ENCODE measurements at places on chromosomes 4 and X. TPM values are rescaled to one million over a fixed set of nuclear protein-coding genes. Genes with fewer than 3 reads are reported as not detected.
A peak's percentile ranks its signal among the peaks of the same experiment; 100 is the strongest.

The NAP1L2 gene
- total RNA-seq, result 6.0 TPM

DNA sequence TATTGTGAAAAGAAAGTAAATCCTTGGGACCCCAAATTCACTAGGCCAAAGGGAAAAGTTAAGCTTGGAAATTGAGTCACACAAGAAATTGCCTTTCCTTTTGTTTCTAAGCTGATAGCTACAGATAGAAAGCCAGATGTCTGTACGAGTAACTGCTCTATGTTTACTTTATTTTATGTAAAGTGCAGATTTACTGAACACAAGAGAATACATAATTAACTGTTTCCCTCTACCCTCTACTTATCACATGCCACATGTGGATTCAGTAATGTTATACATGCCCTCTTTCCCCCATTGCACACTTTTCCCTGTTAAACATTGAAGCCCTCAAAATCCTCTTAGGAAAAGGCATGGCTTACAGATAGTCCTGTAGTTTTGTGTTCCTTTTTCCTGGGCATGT is 16.5 kb upstream of the TDO2 start:
- no peak for DNase-seq
- no peak overlapping the region for H3K4me3 ChIP-seq
- no peaks in the 10 kb centered on the region for H3K4me1 ChIP-seq
- H3K27me3 ChIP-seq, result no peaks in the 10 kb centered on the region
- no peak overlapping the region for H3K27ac ChIP-seq

The CT47B1 gene
- not detected for total RNA-seq

DNA sequence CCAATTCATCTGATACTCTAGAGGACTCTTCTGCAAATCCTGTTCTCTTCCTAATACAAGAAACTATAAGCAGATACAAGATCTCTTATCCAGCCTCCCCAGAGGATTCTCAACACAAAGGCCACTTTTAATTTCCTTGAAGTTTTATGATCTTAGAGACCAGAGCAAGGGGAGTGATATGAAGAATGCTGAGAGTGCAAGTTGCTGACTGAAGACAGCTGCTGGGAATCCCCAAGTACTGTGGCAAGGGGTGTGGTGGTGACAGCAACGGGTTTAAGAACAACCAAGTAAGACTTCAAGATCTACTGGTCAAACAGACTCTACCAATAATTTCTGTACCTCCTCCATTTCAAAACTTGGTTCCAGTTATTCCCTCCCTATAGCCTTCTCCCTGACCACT is 7.0 kb downstream of the AMMECR1 start:
- H3K27me3 ChIP-seq, result no peaks in the 10 kb centered on the region
- DNase-seq, result no peak
- H3K4me1 ChIP-seq, result peaks cover 14% of the 10 kb centered on the region
- no peak overlapping the region for H3K27ac ChIP-seq

The DCHS2 gene
- not detected for total RNA-seq

- H3K36me3 ChIP-seq, result no peaks in the 10 kb centered on the region
- peak within 1 kb of the TSS; percentile 92 for H3K27ac ChIP-seq
- H3K4me1 ChIP-seq, result peaks cover 41% of the 10 kb centered on the region
- DNase-seq, result peak; percentile 92
- H3K27me3 ChIP-seq, result no peaks in the 10 kb centered on the region
- peak within 1 kb of the TSS; percentile 67 for H3K4me3 ChIP-seq
These were observed at the start of gene RBBP7 for GRCh38 chrX:16870095-16870861. RBBP7 (minus strand) TSS chrX:16870362; CDS start chrX:16870053, 309 bp downstream.

GRCh38 chr4:67891645-67892044 is 7.8 kb upstream of the TMPRSS11D start:
- no peak for DNase-seq
- H3K4me1 ChIP-seq, result no peaks in the 10 kb centered on the region
- no peaks in the 10 kb centered on the region for H3K27me3 ChIP-seq
- no peaks in the 10 kb centered on the region for H3K36me3 ChIP-seq
- H3K27ac ChIP-seq, result no peak overlapping the region

The MMAA gene
- 9.0 TPM for total RNA-seq

- H3K4me3 ChIP-seq, result no peak overlapping the region
- DNase-seq, result no peak
- H3K36me3 ChIP-seq, result no peaks in the 10 kb centered on the region
- H3K27me3 ChIP-seq, result no peaks in the 10 kb centered on the region
- no peak overlapping the region for H3K27ac ChIP-seq
These were observed 70.8 kb downstream of the PTPN13 start for GRCh38 chr4:86664959-86665358.

The NDUFA1 gene
- 524 TPM for total RNA-seq

GRCh38 chr4:25861951-25862410 is 807 bp downstream of the SEL1L3 start:
- peak; percentile 20 for DNase-seq
- peak overlapping the region; percentile 61 for H3K27ac ChIP-seq
- H3K27me3 ChIP-seq, result no peaks in the 10 kb centered on the region
- peak overlapping the region; percentile 96 for H3K4me3 ChIP-seq

DNA sequence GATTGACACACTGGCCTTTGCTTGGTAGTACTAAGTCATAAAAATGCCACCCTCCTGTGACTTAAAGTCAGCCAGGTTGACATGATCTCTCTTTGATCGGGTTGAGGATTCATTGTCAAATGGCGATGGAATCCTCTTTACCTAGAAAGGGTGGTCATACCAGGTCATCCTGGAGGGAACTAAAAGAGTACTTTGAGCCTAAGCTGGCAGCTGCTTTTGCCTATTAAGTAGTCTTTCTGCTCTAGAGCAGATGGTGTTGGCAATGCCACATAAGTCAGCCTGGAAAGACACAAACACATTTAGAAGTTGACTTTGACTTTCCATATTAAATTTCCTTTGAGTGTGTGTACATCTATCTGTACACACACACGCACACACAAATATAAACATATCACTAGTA is 39.2 kb upstream of the C4orf54 start:
- no peak overlapping the region for H3K27ac ChIP-seq
- no peaks in the 10 kb centered on the region for H3K36me3 ChIP-seq
- DNase-seq, result no peak
- H3K4me1 ChIP-seq, result no peaks in the 10 kb centered on the region
- H3K27me3 ChIP-seq, result no peaks in the 10 kb centered on the region
- H3K4me3 ChIP-seq, result no peak overlapping the region

- no peak for DNase-seq
- H3K4me1 ChIP-seq, result no peaks in the 10 kb centered on the region
- H3K27ac ChIP-seq, result no peak overlapping the region
- no peaks in the 10 kb centered on the region for H3K36me3 ChIP-seq
- H3K4me3 ChIP-seq, result no peak overlapping the region
These were observed 180.7 kb upstream of the GK2 start for GRCh38 chr4:79588679-79589078.

The FAAH2 gene
- 0.47 TPM for total RNA-seq

The LIN54 gene
- total RNA-seq, result 9.1 TPM

The TIGD4 gene
- 0.15 TPM for total RNA-seq

DNA sequence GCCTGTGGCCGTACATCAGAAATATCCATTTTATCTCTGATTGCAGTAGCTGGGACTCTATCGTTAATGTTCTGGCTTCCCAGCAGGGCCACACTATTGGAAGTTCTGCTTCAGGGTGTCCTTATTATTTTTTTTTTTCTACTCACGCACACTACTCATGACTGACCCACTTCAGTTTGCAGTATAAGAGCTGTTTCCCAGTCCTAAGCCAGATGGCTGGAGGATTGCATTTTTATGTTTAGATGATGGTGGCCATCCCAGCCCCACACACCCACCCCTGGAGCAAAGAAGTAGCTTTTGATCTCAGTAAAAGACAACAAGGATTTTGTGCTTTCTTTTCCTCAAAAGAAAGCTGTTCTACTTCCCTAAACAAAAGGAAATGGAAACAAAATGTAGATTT is 557.0 kb upstream of the GALNTL6 start:
- no peaks in the 10 kb centered on the region for H3K36me3 ChIP-seq
- no peak for DNase-seq
- H3K4me3 ChIP-seq, result no peak overlapping the region
- H3K27me3 ChIP-seq, result no peaks in the 10 kb centered on the region
- no peak overlapping the region for H3K27ac ChIP-seq
- H3K4me1 ChIP-seq, result no peaks in the 10 kb centered on the region

DNA sequence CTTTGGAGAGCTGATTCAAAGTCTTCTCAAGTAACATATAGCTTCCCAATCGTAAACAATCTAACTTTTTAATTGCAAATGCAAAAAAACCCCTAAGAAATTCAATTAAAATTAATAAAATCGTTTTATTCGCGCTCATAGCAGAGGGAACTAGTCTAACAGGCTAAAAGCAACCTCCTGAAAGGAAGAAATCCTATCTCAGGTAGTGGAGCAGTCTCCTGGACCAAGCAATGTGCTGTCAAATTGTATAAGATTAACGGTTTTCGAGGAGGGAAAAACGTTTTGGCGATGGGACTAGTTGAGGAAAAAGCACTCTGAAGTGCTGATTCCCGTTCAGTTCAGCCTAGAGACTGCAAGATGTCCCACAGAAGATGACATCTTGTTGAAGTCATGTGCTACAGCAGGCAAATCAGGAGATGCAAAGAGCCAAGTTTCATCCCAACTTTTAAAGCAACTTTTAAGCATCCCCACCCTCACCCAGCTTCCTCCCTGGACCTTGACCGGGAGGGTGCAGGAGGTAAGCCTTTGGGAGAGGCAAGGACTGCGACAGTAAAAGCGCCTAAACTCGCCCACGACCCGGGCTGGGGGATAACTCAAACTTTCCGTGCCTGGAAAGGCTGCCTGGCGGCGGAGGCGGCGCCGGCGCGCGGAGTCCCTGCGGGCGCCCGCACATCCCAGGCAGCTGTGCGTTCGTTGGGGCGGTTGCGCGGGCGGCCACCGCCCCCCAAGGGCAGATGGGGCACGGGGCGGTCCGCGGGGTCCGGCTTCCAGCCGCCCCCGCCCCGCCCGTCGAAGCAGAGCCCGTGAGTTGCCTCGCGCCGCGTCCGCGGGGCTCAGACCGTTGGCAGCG is 784 bp downstream of the MAP7D3 start:
- H3K27me3 ChIP-seq, result no peaks in the 10 kb centered on the region
- peak overlapping the region; percentile 69 for H3K4me3 ChIP-seq
- H3K27ac ChIP-seq, result peak overlapping the region; percentile 88
- DNase-seq, result no peak

DNA sequence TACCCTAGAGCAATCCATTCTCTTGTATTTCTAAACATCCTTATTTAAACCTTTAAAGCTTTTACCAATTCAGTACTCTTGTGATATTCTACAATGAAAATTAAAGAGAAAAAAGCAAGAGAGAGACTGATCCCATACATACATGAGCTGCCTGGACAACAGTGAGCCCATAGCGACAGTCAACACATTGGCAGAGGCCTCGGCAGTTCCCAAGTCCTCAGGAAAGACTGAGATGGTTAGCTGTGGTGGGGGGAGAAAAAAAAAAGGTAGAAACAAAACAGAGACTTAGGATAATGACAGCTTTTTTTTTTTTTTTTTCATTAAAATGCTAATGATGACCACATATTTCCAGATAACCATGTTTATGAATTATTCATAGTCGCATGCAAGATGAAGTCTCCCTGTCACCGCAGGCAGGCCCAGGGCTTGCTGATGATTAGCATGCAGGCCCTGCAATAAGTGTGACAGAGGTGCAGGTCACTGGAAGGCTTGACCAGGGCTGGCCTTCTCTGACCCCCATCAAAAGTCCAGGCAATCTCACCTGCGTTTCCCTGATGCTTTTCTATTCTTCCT is 148.8 kb downstream of the APBB2 start:
- DNase-seq, result no peak
- H3K27ac ChIP-seq, result peak overlapping the region; percentile 27
- H3K4me3 ChIP-seq, result no peak overlapping the region
- peaks cover 16% of the 10 kb centered on the region for H3K4me1 ChIP-seq

The BEX4 gene
- total RNA-seq, result 38.5 TPM

The LDOC1 gene
- 3.3 TPM for total RNA-seq

DNA sequence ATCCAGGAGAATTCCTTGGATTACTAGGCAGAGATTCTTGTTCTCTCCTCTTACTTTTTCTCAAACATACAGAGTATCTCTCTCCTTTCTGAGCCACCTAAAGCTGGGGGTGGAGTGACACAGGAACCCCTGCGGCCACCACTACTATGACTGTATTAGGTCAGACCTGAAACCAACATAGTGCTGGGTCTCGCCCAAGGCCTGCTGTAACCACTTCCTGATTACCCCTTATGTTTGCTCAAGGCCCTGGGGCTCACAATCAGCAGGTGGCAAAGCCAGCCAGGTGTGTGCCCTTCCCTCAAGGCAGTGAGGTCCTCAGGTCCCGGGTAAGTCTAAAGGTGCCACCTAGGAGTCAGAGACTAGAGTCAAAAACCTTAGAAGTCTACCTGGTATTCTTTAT is 166.4 kb downstream of the PARM1 start:
- no peak for DNase-seq
- H3K4me1 ChIP-seq, result no peaks in the 10 kb centered on the region
- no peak overlapping the region for H3K4me3 ChIP-seq
- no peaks in the 10 kb centered on the region for H3K36me3 ChIP-seq

The GNRHR gene
- not detected for total RNA-seq

The ODAM gene
- total RNA-seq, result not detected

GRCh38 chrX:88424071-88424470 is 323.0 kb upstream of the CPXCR1 start:
- no peaks in the 10 kb centered on the region for H3K4me1 ChIP-seq
- no peaks in the 10 kb centered on the region for H3K27me3 ChIP-seq
- no peak for DNase-seq
- no peak overlapping the region for H3K27ac ChIP-seq

GRCh38 chr4:174012135-174012885 is 271.2 kb downstream of the FBXO8 start:
- H3K4me3 ChIP-seq, result no peak overlapping the region
- no peaks in the 10 kb centered on the region for H3K4me1 ChIP-seq

GRCh38 chrX:133056341-133056740 is 40.6 kb downstream of the USP26 start:
- H3K27ac ChIP-seq, result no peak overlapping the region
- no peak for DNase-seq
- no peak overlapping the region for H3K4me3 ChIP-seq
- no peaks in the 10 kb centered on the region for H3K27me3 ChIP-seq

- H3K27me3 ChIP-seq, result no peaks in the 10 kb centered on the region
- no peak overlapping the region for H3K27ac ChIP-seq
- H3K4me3 ChIP-seq, result no peak overlapping the region
- H3K36me3 ChIP-seq, result no peaks in the 10 kb centered on the region
These were observed 176.5 kb downstream of the HS3ST1 start for GRCh38 chr4:11252149-11252548.

The MAGEB1 gene
- total RNA-seq, result not detected

GRCh38 chrX:116239944-116240840 is 69.6 kb downstream of the AGTR2 start:
- H3K27me3 ChIP-seq, result no peaks in the 10 kb centered on the region
- DNase-seq, result no peak
- no peak overlapping the region for H3K27ac ChIP-seq
- H3K4me1 ChIP-seq, result no peaks in the 10 kb centered on the region
- no peak overlapping the region for H3K4me3 ChIP-seq

The NWD2 gene
- not detected for total RNA-seq

DNA sequence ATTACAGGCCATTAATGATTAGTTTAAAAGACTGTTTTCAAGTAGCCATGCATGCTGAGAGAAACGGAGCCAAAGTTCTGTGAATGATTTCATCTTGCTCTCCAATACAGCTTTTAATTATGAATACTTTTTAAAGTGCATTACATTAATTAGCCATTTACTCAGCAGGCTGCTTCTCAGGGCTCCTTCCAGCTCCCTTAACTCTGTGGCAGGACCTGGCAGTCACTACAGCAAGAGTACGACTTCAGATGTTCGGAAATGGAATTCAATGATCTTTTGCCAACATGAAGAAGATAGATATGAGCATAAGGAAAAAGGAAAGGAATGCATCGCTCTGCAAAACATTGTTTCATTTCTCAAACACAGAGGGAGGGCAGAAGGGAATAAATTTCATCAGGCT is 987.2 kb downstream of the PDHA2 start:
- no peaks in the 10 kb centered on the region for H3K4me1 ChIP-seq
- H3K36me3 ChIP-seq, result no peaks in the 10 kb centered on the region
- no peaks in the 10 kb centered on the region for H3K27me3 ChIP-seq
- H3K27ac ChIP-seq, result no peak overlapping the region
- no peak overlapping the region for H3K4me3 ChIP-seq

The RNF128 gene
- 0.08 TPM for total RNA-seq

Measured in heart right ventricle (tissue), 16 donors.